ENCODE measurements at places on chromosomes 4 and X. TPM values are rescaled to one million over a fixed set of nuclear protein-coding genes. Genes with fewer than 3 reads are reported as not detected.

SAP30 gene
- polyA plus RNA-seq: 2.6 TPM

SSX1 gene
- polyA plus RNA-seq: not detected

IL15 gene
- 0.47 TPM for polyA plus RNA-seq

IDH3G gene
- polyA plus RNA-seq: 125 TPM

SRPK3 gene
- not detected for polyA plus RNA-seq

NWD2 gene
- polyA plus RNA-seq: not detected

PDZD11 gene
- 25.6 TPM for polyA plus RNA-seq

TMSB4X gene
- 26,512 TPM for polyA plus RNA-seq

ADAM29 gene
- polyA plus RNA-seq: not detected

CSAG2 gene
- polyA plus RNA-seq: not detected

GAGE12D gene
- not detected for polyA plus RNA-seq

ADH1A gene
- not detected for polyA plus RNA-seq

DKK2 gene
- not detected for polyA plus RNA-seq

CXCL10 gene
- not detected for polyA plus RNA-seq

MAGEB18 gene
- polyA plus RNA-seq: not detected

TMEM156 gene
- polyA plus RNA-seq: 37.0 TPM

PPEF2 gene
- not detected for polyA plus RNA-seq

FGF5 gene
- not detected for polyA plus RNA-seq

CORIN gene
- polyA plus RNA-seq: not detected

LINC00632 gene
- 0.28 TPM for polyA plus RNA-seq

POU3F4 gene
- not detected for polyA plus RNA-seq

IL2RG gene
- polyA plus RNA-seq: 933 TPM

CSAG1 gene
- polyA plus RNA-seq: not detected
